ENCODE measurements at places on chromosomes 3 and 15.

GRCh38 chr15:65765106-65765505 lies 27.0 kb downstream of the DENND4A start:
- DNase-seq, result no peak

- no peak for DNase-seq
These were observed 197.4 kb upstream of the RORA start for GRCh38 chr15:61426466-61426865.

- no peak for DNase-seq
These were observed 68.1 kb upstream of the MAGI1 start for GRCh38 chr3:66106788-66107187.

DNA sequence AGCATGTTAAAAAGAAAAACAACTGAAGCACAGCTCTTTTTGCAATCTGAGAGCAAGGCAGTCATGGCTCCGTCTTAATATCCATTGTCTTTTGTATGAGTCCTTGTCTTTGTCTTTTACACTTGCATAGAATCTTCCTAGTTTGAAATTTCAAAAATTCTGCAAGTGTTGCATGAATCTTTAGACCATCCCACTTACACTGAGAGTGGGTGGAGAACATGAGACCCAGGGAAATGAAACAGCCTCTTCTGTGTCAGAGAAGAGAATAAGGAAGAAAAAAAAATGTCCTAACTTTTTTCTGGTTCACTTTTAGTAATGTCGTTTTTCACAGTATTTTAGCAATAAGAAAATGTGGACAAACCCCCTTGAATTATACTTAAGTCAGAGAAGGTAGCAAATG lies 12.1 kb upstream of the DCLK3 start:
- DNase-seq, result no peak
